ENCODE measurements at places on chromosomes 1 and 21.
A peak's percentile ranks its signal among the peaks of the same experiment; 100 is the strongest.

DNA sequence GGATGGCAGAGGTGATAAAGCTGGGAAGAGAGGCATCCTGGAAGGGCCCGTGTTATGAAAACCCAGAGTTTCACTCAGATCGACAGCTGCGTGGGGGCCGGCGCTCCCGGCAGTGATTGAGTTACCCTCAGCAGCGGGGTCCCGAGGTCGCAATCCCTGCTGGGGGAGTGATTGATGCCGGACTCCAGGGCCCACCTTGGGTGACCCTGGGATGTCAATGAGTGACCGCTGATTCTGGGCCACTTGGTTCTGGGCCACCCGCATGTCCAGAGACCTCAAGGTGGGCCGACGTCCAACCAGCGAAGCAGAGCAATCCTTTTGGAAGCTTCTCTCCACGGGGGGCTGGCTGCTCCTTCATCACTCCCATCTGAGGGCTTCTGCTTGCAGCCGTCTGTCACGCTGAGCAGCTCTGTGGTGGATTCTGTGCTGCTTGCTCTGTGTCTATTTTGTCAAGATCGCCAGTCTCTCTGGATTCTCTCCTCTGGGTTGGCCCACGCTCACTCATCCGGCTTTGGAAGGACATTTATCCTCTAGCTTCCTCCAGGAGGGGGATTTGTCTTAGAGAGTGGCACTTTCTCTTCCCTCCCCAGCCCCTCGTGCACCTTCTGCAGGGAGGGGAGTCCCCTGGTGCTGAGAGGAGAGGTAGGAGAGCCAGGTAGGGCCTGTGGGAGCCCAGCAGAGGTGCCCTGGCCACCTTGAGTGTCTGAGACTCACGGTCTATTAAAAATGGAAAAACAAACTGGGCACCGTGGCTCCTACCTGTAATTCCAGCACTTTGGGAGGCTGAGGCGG lies 110.9 kb upstream of the C1orf174 start:
- DNase-seq: no peak

DNA sequence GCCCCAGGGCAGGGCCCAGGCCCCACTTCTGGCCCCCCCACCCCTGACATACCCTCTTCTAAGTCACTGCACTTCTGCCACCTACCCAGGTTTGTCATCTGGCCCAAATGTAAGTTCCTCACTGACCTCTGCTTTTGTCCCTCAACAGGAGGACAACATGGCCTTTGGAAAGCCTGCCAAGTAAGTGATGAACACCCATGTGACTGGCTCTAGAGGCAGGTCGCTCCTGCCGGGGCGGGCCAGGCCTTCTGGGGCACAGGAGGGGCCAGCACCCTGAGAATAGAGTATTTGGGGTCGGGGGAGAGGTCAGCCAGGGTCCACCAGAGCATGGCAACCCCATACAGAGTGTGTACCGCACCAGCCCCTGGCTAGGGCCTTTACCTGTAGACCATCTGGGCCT lies 9.9 kb upstream of the SYTL1 start:
- no peak for DNase-seq

DNA sequence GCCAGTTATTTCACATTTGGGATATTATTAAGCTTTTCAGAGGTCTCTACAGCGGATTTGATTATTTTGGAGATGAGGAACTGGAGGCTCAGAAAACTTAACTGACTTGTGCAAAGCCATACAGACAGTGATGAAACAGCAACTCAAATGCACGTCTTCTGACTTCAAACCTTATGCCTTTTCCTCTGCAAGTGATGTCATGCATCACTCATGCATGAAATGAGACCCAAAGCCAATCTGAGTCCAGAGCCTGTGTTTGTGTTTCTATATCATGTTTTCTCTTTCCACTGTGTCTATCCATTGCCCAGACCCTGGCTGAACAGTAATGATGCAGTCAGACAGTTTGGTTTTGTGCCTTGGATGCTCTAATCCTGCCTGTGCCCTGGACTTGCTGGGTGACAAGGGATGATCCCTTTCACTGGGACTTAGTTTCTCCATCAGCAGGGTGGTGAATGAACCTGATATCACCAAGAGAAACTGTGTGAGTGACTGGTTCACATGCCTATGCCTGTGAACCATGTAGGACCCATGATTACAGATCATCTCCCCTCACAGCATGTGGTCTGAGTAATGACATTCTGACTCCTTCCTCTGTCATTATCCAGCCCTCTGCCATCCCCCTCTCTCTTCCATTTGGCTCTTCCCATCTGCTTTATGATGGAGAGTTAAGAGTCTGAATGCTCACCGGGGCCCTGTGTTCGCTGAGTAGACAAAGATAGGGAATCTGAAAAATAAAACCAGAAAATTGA lies 33.4 kb downstream of the SLAMF6 start:
- DNase-seq: no peak

GRCh38 chr1:108569097-108569728 lies 9.3 kb downstream of the EEIG2 start:
- DNase-seq: no peak

GRCh38 chr21:34706337-34706736 lies 37.5 kb downstream of the CLIC6 start:
- no peak for DNase-seq

DNA sequence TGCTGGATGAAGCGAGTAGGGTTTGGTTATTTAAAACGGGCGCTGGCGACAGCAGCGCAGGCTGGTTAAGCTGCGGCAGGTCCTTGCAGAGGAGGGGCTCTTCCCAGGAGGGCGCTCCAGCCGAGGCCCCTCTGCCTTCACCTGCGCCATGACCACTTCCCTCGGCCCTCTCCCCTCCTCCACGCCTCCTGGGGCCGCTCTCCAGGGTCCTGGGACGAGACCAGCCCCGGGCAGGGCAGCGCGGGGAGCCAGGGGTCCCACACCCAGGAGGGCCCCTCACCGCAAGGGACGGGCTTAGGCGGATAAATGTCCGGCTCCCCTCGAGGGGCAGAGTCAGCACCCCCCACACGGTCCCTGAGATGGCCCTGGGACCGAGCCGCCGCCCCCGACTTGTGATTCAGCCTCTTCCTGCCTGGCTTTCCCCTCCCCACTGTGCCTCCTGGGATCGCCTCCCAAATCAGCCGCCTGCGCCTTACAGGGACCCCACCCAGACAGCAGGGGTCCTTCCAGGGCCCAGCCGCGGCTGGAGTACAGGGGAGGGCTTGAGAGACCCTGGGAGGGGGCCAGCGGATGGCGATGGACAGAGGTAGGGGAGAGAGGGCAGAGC lies 380.7 kb downstream of the MATN1 start:
- DNase-seq: no peak

GRCh38 chr1:235826102-235826854 lies 40.4 kb downstream of the LYST start:
- DNase-seq: no peak

DNA sequence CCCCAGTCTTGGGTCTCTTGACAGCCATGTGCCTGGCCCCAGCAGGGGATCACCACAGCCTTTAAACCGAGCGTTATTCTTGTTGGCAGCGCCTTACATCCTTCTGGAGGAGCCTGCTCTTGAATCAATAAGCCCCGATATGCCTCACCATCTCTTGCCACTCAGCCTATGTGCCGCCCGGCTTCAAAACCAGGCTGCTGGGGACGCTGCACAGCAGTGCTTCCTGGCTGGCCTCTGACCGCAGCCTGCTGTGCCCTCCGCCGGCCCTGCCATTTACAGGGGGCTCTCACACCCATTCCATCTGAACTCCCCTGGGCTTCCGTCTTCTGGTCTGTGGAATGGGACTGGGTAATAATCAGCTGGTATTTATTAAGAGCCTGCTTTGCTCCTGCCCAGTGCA lies 3.0 kb upstream of the PEX10 start:
- no peak for DNase-seq

DNA sequence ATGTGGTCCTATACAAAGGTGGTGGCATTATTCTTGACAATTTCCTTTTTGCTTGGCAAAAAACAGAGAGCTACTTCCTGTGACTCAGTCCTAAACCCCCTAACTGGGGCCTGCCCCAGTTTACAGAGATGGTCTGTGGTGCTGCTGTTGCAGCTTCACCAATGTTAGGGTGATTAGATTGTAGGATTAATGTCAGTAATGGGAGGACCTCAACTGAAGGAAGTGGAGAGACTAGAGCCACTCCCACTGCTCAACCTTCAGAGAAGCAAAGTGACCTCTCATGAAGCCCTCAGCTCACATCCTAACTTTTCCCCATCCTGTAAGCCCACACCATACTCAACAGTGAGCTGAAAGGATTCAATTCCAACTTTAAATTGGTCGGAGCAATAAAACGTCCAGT lies 3.6 kb downstream of the S100A6 start:
- peak; percentile 88 for DNase-seq
